ENCODE measurements at places on chromosomes 1 and 21.

GRCh38 chr1:202649553-202650392 is 60.5 kb downstream of the SYT2 start:
- DNase-seq = no peak

DNA sequence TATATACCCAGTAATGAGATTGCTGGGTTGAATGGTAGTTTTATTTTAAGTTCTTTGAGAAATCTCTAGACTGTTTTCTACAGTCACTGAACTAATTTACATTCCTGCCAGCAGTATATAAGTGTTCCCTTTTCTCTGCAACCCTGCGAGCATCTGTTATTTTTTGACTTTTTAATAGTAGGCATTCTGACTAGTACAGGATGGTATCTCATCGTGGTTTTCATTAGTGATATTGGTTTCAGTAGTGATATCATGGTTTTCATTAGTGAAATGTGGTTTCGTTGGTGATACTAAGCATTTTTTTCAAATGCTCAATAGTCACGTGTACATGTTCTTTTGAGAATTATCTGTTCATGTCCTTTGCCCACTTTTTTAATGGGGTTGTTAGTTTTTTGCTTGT is 316.8 kb downstream of the PTBP2 start:
- DNase-seq = no peak

DNA sequence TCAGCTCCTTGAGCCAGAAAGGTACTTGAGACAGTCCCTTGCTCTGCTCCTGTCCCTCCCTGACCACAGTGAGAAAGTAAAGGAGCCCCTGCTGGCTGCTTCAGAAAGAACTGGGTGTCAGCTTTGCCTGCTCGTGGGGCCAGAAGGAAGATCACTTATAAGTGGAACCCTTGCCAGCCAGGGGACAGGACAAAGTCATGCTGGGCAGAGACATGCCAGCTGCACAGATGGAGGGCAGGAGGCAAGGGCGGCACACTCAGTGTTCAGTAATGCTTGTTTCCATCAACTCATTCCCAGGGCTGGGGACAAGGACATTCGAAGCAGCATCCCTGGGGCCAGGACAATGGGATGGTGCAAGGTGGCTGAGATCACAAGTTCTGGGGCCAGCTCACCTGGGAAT is 41.8 kb downstream of the NTPCR start:
- no peak for DNase-seq

GRCh38 chr1:77245830-77246229 is 26.6 kb upstream of the PIGK start:
- DNase-seq = no peak

DNA sequence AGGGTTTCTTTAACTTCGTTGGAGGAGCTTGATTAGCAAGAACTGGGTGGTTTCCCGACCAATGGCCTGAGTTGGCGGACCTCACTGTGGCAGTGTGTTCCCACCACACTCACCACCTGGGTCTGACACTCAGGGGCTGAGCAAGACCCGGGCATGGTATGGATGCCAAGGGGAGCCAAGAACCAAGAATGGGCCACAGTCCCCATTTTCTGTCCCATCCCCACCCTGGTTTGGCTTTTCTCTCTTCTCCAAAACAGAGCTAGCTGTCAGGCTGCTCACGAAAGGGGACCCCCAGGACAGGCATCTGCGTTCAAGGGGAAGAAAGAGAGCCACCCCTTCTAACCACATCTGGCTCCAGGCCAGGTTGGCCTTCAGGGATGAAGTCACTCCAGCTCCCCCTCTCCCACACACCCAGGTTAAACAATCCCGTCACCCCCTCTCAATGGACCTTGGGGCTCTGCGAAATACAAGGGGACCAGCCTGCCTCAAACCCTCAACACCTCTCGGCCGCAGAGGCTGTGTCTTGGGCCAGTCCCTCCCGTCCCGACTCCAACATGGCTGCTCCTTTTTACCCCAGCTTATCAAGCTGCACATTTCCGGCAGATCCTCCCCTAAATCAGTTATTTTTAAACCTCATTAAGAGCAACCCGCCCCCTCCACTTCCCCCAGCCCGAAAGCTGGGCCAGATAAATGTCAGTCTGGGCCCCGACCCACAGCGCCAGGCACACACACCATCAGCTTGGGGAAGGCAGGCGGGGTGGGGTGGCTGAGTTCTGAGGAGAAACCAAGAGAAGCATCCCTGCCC is 3.4 kb downstream of the TAGLN2 start:
- DNase-seq = no peak

- DNase-seq = no peak
These were observed 23.5 kb downstream of the TOR3A start for GRCh38 chr1:179105393-179105792.
